H1 (cell line): ENCODE measurements at places on chromosomes 4 and X.

GRCh38 chr4:157050561-157050960 lies 25.4 kb upstream of the GLRB start:
- DNase-seq = no peak

DNA sequence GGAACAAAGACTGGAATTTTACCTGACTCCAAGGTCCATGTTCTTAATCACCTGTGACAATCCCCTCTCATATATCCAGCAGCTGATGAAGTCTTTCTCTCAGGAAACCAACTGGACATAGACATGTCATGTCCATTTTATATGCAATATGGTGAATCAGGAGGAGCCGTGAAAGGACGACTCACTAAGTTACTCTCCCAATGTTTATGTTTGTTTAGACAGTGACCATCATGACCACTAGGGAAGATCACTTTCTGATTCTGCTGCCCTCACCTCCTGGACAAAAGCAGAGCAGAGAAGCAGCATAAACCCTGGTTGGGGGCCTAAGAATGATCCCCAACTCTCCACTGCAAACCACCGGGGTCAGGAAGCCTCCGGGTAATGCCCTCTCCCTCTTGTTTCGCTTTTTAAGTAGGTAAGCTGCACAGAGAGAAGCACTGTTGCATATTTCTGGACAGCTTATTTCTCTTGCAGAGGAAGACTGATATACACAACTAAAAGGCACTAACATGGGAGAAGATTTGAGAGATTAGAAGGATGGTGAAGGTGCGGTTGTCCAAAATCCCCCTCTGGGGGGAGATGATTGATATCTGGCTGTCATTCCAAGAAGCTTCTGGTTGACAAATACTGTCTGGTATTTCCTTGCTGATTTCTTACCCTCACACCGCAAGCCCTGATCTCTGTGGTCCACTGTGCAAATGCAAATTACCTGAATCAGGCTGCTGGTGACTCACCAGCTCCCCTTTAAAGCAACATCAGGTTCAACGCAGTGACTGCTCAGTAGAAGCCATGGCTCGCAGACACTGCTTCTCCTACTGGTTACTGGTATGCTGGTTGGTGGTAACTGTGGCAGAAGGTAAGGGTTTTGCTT lies at the start of gene ODAPH:
TSS of gene ODAPH (plus strand) at position 773 of the 871 bp plus-strand sequence. CDS start at position 790, 17 bp downstream.
- no peak for DNase-seq

- no peak for DNase-seq
Measured at GRCh38 chr4:168183717-168184571, 91.6 kb downstream of the ANXA10 start.

GRCh38 chr4:7041801-7042502 lies 1.2 kb upstream of the TADA2B start:
- DNase-seq = no peak

GRCh38 chrX:130105244-130105643 lies 5.1 kb downstream of the ELF4 start:
- no peak for DNase-seq

- no peak for DNase-seq
Measured at GRCh38 chrX:37746951-37747350, 32.9 kb upstream of the CYBB start.

DNA sequence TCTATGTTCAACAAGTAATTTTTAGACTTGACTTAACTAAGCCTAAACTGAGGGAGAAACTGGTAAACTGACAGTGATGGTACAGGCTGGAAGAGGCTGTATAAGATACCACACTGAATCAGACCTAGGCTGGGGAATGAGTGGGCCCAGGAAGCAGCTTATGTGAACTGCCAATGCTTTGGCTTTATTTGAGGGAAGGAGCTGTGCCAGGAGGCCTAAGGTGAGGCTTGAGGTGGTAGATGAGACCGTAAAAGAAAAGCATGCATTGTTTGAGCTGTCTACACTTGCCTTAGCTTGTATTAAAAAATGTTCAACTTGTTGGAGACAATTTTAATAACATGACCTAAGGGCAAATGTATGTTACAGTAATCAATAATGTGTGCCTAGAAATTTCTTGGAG lies 96.2 kb downstream of the RS1 start:
- no peak for DNase-seq

- no peak for DNase-seq
Measured at GRCh38 chr4:151717314-151717713, 43.5 kb downstream of the GATB start.

DNA sequence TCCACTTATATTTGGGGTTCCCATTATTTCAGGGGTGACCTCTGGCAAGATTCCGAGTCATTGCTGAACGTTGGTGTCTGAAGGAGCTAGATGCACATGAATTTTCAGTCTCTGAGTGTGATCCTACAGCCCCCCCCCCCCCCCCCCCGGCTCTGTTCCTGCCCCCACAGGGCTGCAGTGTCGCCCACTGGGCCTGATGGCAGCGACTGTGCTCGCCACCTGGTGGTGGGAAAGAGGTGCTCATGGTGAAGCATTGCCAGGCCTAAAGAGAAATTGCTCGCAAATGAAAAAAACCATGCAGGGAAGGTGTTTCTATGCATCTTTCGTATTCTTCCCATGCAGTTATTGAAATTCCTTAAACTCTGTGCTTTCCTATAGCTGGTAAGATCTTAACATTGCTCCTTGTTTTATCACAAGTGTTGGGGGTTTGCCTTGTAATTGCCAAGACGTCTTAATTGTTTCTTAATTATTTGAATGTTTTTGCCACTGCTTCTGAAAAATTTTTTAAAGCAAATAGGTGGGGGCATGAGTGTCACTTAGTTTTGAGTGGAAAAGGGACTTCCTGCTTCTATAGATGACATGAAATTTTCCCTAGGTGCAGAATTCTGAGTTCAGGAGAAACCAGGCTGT lies 63.2 kb downstream of the CLDN22 start:
- DNase-seq = peak; percentile 73

DNA sequence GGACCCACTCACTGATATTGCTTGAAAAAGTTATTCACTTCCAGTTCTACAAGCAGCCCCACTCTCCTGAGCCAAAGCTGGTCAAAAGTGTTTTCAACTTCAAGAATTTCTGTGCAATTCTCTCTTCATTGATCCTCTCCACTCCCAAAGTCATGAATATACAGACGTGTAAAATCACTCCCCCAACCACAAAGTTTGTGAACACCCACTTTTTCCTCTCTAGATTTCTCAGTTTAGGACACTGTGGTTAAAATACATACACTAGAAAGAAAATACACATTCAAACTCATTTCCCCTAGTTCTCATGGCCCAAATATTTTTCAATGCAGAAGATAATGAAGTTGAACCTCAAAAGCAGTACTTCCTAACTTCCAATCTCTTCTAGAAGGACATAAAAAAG lies 116.3 kb downstream of the MSN start:
- no peak for DNase-seq

- no peak for DNase-seq
Measured at GRCh38 chr4:17552427-17552826, 24.6 kb upstream of the LAP3 start.

DNA sequence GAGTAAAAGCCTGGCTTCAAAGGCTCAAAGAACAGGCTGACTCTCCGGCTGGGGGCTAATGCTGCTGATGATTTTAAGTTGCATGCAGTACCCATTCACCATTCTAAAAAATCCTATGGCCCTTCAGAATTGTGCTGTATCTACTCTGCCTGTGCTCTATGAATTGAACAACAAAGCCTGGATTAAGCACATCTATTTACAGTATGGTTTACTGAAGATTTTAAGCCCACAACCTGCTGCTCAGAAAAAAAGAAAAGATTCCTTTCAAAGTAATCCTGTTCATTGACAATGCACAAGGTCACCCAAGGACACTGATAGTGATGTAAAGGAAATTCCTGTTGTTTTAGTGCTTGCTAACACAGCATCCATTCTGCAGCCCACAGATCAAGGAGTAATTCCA lies 84.9 kb upstream of the SFRP2 start:
- no peak for DNase-seq

GRCh38 chr4:74426101-74426500 lies 18.8 kb upstream of the AREG start:
- DNase-seq = no peak

GRCh38 chrX:26606971-26607370 lies 391.0 kb downstream of the MAGEB5 start:
- no peak for DNase-seq

GRCh38 chr4:15162046-15162445 lies 159.8 kb downstream of the CPEB2 start:
- no peak for DNase-seq

DNA sequence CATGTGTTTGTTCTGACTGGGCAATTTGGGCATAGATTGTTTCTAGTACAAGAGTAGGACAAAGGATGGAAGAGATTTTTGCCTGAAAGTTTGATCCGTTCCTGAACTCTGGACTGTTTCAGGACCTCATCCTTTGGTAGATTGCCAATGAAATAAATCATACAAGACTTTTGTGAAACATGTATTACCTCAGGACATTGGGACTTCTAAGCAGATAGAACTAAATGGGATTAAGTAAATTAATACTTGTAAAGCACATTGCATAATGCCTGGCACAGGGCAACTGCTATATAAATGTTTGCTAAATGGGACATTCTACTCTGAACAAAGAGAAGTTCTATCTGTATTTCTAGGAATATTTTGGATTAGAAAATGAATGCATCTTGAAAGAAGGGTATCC lies 164.8 kb upstream of the RPS6KA3 start:
- DNase-seq = no peak

GRCh38 chrX:46777971-46778810 lies 19.3 kb upstream of the SLC9A7 start:
- no peak for DNase-seq
